ENCODE measurements at places on chromosomes 5 and 9.
A peak's percentile ranks its signal among the peaks of the same experiment; 100 is the strongest.

DNA sequence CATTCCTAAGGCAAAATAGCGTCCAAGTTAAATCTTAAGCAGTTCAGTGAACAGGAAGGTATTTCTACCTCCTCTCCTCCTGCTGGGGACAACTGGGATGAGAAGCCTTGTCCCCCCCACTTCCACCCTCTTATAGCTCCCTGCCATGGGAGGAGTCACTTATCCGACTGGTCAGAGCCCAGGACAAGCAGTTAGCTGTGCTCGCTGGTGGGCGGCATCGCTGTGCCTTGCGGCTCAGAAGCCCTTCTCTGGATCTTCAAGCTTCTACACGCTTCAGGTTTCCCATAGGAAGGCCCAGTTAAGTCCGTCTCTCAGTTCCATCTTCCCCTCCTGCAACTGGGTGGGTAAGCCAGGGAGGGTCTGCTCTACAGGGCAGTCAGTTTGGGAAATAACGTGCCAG is 77.2 kb downstream of the PAX5 start:
- DNase-seq = no peak

GRCh38 chr5:91028499-91028956 is 354.6 kb downstream of the ARRDC3 start:
- DNase-seq = no peak

DNA sequence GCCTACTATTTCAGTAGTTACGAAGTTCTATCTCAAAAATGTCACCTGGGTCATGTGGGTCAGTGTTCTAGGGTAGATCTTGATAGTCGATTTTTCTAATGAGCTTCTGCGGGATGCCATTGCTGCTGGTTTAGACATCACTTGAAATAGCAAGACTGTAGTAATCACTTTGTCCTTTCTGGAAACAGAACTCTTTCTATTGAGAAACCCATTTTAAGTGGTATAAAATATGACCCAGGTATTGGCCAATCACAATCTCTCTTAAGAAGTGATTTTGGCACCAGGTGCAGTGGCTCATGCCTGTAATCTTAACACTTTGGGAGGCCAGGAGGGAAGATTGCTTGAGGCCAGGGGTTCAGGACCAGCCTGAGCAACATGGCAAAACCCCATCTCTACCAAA is 17.6 kb downstream of the ARRDC3 start:
- DNase-seq = no peak

- no peak for DNase-seq
These were observed 494.5 kb upstream of the GRAMD2B start for GRCh38 chr5:125928663-125929062.

GRCh38 chr9:14693251-14693861 is at the start of gene ZDHHC21:
ZDHHC21 (minus strand) TSS chr9:14693432; CDS start chr9:14674340, 19,092 bp downstream.
- DNase-seq = peak; percentile 51

DNA sequence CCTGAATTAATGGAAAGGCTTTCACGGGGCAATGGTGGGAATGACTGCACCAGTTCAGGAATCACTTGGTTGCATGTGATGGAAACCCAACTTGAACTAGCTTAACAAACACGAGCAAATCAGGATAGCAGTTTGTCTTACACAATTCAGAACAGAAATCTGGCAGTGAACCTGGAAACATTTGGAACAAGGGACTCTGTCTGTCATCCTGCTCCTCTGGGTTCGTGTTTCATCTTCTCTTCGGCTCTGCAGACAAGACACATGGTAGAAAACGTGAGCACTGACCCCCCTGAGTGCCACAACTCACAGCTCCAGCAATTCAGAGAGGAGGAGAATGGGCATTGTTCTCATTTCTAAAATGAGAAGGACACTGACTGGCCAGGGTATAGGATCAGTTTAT is 218.1 kb upstream of the NREP start:
- DNase-seq = no peak

GRCh38 chr5:3140117-3140516 is 388.6 kb upstream of the IRX2 start:
- DNase-seq = no peak
